Breast epithelium (tissue), 4 donors: ENCODE measurements at places on chromosomes 4 and X.

DNA sequence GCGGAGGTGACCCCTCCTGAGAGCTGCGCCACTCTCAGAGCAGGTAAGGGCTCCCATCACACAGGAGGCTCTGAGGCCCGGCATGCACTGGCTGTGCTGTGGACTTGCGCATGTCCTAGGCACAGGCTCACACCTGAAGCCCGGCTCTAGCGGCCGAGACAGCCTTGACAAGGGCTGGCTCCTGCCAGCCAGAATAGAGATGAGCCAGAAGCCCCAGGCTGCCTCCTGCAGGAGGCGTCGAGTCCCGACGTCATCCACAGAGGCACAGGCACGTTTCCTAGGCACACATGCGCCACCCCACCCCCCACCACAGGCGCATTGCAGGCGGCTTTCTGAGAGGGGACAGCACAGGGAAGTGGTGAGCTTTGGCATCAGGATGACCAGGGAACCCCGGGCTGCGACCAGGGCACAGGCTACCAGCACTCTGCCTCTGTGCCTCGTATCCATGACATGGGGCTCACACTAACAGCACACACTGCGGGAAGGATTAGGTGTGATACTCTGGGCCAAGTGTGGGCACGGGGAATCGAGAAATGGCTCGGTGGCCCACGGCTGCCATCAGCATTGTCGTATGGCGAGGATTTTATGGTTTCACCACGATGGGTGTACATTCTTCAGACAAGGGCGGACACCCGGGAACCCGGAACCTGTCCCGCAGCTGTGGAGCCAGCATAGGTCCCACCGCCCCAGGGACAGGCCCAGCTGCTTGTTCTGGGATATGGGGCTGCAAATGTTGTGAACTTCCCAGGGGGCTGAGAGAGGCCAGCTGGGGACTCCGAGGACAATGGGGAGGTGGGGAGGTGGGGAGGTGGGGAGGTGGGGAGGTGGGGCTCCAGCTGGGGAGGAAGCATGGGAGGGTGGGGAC, 90.7 kb upstream of the ADRA2C start:
- no peak for DNase-seq

- no peak for DNase-seq
Measured at GRCh38 chrX:109831326-109831985, 98.4 kb upstream of the ACSL4 start.

- DNase-seq, result no peak
Measured at GRCh38 chrX:118755633-118756032, 28.2 kb downstream of the IL13RA1 start.

DNA sequence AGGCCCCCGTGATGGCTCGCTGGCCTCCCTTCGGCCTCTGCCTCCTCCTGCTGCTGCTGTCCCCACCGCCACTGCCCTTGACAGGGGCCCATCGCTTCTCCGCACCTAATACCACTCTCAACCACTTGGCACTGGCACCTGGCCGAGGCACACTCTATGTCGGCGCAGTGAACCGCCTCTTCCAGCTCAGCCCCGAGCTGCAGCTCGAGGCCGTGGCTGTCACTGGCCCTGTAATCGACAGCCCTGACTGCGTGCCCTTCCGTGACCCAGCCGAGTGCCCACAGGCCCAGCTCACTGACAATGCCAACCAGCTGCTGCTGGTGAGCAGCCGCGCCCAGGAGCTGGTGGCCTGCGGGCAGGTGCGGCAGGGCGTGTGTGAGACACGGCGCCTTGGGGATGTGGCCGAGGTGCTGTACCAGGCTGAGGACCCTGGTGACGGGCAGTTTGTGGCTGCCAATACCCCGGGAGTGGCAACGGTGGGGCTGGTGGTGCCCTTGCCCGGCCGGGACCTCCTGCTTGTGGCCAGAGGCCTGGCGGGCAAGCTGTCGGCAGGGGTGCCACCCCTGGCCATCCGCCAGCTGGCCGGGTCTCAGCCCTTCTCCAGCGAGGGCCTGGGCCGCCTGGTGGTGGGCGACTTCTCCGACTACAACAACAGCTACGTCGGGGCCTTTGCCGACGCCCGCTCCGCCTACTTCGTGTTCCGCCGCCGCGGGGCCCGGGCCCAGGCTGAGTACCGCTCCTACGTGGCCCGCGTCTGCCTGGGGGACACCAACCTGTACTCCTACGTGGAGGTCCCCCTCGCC, 3.0 kb downstream of the PLXNB3 start:
- no peak for DNase-seq

DNA sequence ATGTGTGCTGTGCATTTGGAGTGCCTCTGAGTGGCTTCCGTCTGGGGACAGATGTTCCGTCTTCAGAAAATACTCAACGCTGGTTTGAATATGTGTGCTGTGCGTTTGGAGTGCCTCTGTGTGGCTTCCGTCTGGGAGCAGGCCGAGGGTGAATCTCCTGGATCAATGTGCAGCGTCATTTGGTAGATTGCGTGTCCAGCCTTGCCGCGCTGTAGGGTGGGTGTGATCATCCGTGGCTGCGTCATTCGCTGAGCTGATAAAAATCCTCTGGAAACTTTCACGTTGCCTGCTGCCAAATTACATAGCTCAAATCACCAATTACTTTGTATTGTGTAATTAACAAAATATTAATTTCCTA, 12.1 kb downstream of the UVSSA start:
- no peak for DNase-seq

- DNase-seq, result peak; percentile 52
Measured at GRCh38 chrX:154366666-154367055, 7.8 kb downstream of the FLNA start.

DNA sequence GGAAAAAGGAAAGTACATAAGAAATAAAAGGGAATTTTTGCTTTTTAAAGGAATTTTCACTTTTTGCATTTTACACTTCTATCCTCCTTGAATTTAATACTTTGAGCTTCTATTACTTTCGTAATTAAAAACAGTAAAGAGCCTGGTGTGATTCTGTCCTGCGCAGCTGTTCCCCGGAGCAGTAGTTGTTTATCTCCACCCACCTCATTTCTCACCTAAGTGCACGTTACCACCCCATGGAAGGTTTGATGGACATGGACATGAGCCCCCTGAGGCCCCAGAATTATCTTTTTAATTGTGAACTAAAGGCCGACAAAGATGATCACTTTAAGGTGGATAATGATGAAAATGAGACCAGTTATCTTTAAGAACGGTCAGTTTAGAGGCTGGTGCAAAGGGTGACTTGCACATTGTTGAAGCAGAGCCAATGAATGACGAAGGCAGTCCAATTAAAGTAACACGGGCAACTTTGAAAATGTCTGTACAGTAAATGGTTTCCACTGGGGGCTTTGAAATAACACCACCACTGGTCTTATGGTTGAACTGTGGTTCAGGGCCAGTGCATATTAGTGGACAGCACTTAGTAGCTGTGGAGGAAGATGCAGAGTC, 52.1 kb upstream of the TEX13D start:
- DNase-seq, result no peak

DNA sequence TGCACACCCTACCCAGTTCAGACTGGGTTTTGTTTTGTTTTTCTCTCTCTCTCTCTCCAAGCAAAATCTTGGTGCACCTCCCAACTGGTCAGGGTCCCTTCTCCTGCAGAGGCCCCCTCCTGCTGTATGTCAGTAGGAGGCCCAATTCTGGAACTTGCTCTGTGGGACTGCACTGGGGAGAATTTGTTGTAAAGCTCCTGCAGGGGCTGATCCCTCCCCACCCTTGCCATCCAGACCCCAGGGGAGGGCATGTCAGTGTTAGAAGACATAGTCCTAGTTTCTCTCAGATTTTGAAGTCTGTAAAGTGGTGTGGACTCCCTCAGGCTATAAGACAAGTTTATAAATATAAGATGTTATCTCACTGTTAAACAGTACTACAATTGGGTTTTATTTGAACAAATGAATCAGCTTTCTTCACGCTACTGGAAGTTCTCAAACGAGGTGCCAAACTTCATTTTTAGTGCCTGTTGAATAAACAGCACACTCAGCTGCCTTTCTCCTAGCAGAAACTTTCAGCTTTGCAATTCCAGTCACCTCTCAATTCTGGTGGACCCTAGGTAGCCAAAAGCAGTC, 88.6 kb upstream of the FRMPD3 start:
- no peak for DNase-seq

DNA sequence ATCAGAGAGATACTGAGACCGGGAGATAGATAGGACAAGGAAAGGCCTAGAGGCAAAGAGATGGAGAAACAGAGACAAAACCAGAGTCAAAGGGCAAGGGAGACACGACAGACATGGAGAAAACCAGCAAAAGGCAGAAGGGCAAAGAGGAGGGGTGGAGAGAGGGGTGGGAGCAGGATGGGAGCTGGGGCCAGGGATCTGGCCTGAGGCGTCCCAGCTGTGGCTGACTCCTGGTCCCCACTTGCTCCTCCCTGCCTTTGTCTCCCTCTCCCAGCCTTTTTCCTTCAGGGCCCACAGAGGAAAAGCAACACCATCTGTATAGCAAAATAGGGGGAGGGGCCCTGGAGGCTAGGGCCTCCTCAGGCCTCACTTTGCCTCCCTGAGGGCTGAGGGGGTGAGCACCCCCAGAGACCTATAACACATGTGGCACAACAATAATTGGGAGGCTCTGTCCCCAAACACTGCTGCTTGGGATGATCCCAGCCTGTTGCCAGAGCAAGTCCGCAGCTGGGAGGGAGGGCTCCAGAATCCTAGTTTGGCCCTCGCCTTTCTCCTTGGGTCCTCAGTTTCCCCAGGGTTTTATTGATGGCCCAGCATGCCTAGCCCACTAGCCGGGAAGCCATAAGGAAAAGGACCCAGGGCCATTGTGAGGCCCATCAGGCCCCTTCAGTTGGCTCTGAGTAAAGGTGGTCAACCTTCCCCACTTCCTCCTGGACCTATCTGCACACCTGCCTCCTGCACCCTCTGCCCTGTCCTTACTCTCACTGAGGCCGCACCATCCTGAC, 96.8 kb downstream of the PJA1 start:
- no peak for DNase-seq

GRCh38 chr4:6616087-6616995, 24.1 kb upstream of the MRFAP1 start:
- no peak for DNase-seq

DNA sequence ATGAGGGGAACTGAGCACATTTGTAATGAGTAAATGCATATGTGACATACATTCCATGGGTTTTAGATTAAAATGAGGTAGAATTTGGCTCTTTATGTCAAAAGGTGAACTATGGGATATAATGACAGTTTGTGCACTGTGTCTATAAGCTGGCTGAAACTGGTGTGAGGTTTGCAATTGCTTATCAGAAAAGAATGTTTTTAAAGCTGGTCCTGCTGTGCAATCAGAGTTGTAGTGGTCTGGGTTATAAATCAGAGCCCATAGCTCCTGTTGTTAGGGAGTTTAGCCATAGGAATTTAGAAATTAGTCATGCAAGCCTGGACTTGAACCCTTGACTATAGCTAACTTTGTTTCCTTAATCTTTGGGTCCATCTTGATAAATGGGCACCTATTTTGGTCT, 23.1 kb upstream of the GATB start:
- no peak for DNase-seq

GRCh38 chrX:150574559-150575418, 6.4 kb downstream of the MTM1 start:
- DNase-seq, result no peak

DNA sequence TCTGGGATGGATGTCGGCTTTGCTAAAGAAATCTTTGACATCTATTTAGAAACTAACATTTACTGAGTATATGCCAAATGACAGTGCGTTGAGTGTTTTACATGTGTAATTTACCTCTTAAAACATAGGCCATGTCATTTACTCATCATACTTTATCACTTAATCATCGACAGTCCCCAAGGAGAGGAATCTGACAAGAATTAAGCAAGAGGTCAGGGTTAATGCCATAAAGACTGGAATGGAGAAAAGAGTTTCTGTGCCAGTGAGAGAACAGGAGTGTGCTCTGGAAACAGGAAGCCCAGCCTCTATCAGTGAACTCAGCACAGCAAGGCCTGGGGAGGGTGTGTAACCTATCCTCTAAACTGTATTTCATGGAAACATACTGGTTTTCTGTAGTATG, 28.0 kb upstream of the AMOT start:
- DNase-seq, result no peak
